NCI-H1930 (cell line): ENCODE measurements at places on chromosomes 1 and 21.

DNA sequence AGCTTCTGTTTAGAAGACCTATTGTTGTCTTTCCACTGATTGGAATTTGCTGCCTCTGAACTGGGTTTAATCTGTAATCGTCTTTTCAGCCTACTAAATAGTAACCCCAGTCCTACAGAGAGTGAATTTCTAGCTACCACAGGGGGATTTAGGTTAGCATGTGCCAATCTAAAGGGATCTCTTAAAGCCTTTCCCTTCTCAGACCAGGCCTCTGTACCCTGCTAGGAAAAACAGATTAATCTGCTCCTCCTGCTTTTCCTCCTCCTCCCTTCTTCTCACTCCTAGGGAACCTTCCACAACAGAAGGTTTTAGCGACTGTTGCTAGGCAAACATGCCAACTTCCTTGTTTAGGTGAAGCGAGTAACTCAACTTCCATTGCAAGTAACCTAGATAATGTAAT is 1.3 kb upstream of the RC3H1 start:
- DNase-seq: no peak

GRCh38 chr1:27538793-27539192 is 48.8 kb upstream of the WASF2 start:
- no peak for DNase-seq

- no peak for DNase-seq
Observed at GRCh38 chr1:76862447-76862846, 4.8 kb upstream of the ST6GALNAC5 start.

GRCh38 chr21:44687671-44688070 is 5.7 kb upstream of the KRTAP12-1 start:
- DNase-seq: no peak

- DNase-seq: no peak
Observed at GRCh38 chr1:59076612-59077011, 220.3 kb upstream of the FGGY start.

DNA sequence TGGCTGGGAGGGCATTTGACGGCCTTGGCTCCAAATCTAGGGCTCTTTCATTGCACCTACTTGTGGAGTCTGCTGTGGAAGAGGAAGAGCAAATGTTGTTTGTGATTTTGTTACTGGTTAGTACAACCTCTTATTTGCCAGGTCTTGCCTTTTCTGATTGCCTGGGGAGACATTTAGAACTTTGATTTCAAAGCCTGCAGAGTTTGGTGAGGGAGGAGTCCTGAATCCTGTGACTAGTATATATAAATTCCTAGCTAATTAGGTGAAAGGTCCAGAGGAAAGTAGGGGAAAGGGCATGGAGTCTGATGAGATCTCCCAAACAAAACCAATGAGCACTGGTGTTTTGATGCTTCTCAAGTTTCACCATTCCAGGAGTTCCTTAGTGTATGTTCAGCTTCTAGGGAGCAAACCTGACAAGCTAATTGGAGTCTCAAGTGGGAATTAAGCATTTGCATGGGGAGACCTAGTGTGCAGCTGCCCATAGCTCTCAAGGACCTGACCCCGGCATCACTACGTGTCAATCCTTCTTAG is 5.1 kb upstream of the HMGCS2 start:
- DNase-seq: no peak

- no peak for DNase-seq
Observed at GRCh38 chr1:1290238-1290731, 10.0 kb downstream of the SCNN1D start.

GRCh38 chr1:14347776-14348175 is 250.7 kb upstream of the KAZN start:
- DNase-seq: no peak

DNA sequence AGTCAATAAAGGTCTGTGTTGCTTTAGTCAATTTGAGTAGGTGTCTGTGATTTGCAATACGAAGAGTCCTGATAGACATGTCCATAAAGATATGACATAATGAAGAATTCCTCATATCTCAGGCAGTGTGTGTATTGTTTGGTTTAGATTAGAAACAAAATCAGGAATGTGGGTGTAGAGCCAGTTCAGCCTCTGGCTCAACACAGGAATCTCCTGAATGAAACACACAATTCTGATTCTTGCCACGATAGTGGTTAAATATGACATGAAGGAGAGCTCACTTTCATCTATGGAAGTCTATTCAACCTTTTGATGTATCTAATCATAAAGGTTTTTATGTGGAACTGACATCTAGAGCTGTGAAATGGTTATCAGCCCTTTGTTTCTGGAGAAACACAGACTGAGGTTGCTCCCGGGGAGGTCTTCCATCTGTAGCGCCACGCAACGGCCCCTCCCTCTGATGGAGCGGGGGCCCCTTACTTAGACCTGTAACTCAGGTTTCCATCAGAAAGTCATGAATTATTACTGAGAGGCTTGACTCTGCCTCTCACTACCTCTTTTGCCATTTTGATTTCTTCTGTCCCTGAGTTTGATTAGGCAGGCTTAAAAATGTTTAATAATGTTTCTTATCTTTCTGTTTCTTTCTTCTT is 19.5 kb downstream of the TSPAN2 start:
- no peak for DNase-seq

- DNase-seq: no peak
Observed at GRCh38 chr1:166057650-166058049, 109.2 kb downstream of the FAM78B start.

DNA sequence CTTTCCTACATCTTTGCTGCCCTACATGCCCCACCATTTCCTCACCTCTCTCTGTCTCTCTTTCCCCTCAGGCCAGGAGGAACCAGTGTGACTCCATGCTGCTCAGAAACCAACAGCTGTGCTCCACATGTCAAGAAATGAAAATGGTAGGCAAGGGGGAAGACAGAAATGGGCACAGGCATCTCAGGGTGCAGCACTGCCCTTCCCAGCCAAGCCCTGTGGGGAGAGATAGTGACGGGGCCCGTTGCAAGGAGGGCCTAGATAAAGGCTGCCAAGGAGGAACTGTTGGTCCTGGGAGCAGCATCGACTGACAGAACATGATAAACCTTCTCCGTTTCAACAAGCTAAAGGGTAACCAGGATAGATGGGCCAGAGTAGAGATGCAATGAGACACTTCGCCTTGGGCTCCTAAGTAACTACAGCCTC is 12.5 kb upstream of the PIGC start:
- no peak for DNase-seq

GRCh38 chr1:154874465-154874864 is 4.4 kb upstream of the KCNN3 start:
- no peak for DNase-seq

DNA sequence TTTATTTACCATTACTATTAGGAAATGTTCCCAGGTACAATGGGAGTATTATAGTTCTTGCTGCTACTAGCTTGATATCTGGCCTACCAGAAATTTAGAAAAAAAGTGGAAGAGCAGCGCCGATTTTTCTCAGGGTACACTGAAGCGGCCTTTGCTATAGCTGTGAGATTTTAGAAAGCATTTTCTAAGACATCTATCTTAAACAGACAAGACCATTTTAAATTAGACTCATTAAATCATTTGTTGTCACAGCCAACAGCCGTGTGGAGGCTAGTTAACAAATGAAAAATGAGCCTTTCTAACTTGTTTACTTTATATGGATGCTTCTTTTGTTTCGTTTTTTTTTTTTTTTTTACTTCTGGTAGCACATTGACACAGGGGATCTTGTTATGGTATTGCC is 183.2 kb upstream of the ZRANB2 start:
- DNase-seq: no peak

DNA sequence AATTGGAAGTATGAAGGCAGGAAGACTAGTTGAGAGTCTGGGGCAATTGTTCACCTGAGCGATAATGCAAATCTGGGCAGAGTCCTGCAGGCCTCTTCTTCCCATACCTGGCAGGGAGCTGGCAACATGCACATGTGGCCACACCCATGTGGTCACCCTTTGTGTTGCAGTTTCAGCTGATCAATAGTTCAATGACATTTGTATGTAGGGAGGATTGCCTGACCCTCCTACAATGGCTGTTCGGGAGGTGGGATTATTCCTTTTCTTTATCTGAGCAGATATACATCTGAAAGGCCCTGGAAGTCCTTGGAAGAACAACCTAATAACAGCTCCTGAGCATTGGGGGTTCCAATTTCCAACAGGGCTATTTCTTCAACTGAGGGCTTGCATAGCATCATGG is 15.2 kb upstream of the TRIM45 start:
- DNase-seq: no peak
